ENCODE measurements at places on chromosomes 13 and 19. TPM values are rescaled to one million over a fixed set of nuclear protein-coding genes. Genes with fewer than 3 reads are reported as not detected.

DPF1 gene
- 0.12 TPM for total RNA-seq

UHRF1 gene
- total RNA-seq, result 141 TPM

ZNF226 gene
- 18.4 TPM for total RNA-seq

SHC2 gene
- not detected for total RNA-seq

IGFL1 gene
- total RNA-seq, result not detected

GPR4 gene
- total RNA-seq, result not detected

UNC13A gene
- 0.04 TPM for total RNA-seq

PNMA8B gene
- total RNA-seq, result 0.06 TPM
